ENCODE measurements at places on chromosomes 2 and 18.

- DNase-seq: no peak
Observed at GRCh38 chr18:35010993-35011392, 30.2 kb upstream of the MAPRE2 start.

GRCh38 chr2:199607914-199608313 is 150.2 kb upstream of the SATB2 start:
- no peak for DNase-seq

- no peak for DNase-seq
Observed at GRCh38 chr2:5076599-5076998, 615.6 kb upstream of the SOX11 start.

GRCh38 chr2:57943315-57943714 is 103.3 kb upstream of the VRK2 start:
- no peak for DNase-seq

DNA sequence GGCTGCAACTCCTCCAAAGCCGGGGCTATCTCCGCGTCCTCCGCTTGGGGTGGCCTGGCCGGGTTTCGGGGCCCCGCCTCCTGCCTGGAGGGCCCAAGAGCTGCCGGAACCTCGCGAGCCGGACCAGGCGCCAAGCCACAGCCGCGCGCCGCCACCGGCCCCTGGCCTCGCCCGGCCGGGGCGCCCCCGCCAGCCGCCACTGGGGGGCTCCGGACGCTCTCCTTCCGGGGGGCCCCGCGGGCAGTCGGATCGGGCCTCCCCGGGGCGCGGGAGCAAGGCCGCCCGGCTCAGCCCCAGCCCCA is 17.4 kb upstream of the HAAO start:
- no peak for DNase-seq

GRCh38 chr18:3472681-3473544 is 22.9 kb downstream of the TGIF1 start:
- DNase-seq: no peak

DNA sequence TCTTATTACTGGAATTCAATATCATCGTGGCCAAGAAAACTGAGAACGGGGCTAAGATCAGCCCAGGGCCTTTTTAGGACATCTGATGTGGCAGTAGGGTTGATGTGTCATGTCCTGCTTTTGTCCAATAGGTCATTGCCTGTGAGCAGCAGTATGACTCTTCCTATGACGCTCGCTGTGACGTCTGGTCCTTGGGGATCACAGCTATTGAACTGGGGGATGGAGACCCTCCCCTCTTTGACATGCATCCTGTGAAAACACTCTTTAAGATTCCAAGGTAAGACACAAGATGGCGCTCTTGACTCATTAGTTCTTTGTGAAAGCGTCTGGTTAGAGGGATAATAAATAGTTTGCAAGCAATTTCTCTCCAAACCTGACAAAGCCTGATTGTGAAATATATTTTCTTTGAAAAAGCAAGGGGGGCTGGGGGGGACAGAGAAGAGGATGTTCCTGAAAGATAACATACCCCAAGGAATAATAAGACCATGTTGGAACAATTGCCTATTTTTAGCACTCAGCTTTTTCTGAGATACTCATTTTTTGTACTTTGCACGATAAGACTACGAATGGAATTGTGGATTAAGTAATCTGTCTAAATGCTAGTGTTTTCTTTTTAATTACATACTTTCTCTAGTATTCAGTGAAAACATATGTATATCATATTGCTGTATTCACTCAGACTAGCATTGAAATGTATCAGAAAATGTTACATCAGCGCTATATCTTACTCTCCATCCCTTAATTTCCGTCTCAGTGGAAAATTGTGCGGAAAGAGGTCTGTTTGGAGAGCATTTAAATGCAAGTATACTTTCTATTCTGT is 58.1 kb downstream of the MYO3B start:
- DNase-seq: no peak

- no peak for DNase-seq
Observed at GRCh38 chr2:119085613-119086012, 72.9 kb downstream of the C1QL2 start.

- DNase-seq: no peak
Observed at GRCh38 chr2:112004253-112004645, 50.8 kb upstream of the TMEM87B start.

DNA sequence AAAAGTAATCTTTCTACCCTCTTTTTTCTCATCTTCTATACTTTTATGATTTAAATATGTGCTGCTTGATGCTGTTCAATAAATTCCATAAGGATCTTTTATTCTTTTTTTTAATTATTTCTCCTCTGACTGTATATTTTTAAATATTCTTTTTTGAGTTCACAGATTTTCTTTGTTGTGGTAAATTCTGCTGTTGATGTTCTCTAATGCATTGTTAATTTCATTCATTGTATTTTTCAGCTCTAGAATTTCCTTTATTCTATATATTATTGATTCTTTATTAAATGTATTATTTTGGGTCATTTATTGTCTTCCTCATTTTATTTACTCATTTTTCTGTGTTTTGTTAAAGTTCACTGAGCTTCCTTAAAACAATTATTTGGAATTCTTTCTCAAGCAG is 260.9 kb downstream of the ZNF804A start:
- no peak for DNase-seq

All from left renal cortex interstitium (tissue), 4 donors.